ENCODE measurements at places on chromosomes 12 and 14. TPM values are rescaled to one million over a fixed set of nuclear protein-coding genes. Genes with fewer than 3 reads are reported as not detected.

Gene KRT6A
- not detected for total RNA-seq

Gene USP44
- 0.80 TPM for total RNA-seq

Gene ARHGAP9
- total RNA-seq = 5.5 TPM

Gene PZP
- total RNA-seq = not detected

Gene RBM25
- 57.0 TPM for total RNA-seq

Gene FAM161B
- 3.0 TPM for total RNA-seq

Gene RERGL
- total RNA-seq = 1.1 TPM

GRCh38 chr12:109638735-109639134 lies 65.1 kb downstream of the MVK start:
- no peak for DNase-seq

DNA sequence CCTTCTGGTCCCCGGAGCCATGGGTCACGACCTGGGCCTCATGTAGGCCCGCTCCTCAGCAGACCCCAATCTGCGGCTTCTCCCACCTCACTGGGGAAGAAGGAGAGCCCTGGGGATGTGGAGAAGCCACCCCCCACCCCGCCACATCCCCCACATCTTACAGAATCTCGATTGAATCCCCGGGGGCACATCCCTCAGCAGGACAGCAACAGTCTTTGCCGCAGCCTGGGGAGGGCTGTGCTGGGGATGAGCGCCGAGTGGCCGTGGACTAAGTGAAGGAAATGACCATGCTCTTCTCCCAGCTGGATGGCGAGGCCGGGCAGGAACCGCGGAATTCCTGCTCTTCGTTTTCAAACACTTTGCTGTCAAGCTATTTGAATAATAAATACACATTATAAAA lies 169.0 kb upstream of the RTL1 start:
- DNase-seq = peak; percentile 13

DNA sequence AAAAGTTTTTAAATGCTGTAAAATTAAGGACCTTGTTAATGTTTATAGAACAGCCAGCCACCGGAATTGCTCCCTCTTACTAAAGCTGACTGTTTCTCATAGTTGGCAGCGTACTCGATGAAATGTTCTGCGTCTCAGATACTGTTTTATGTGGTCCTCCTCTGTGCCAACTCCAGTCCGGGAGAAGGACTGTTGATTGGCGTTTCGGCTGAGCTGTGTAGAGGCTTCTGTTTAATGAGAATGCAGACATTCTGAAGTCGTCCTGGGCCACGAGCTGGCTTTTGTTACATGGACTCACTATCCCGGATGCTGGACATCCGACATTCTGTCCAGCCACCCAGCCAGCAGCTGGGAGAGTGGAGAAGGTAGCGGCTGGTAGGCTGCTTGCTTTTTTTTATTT lies 75.4 kb downstream of the WDR20 start:
- no peak for DNase-seq

GRCh38 chr12:111359231-111359913 lies 9.5 kb downstream of the PHETA1 start:
- DNase-seq = no peak

- no peak for DNase-seq
These were observed 12.9 kb downstream of the RIOX1 start for GRCh38 chr14:73503648-73504047.

DNA sequence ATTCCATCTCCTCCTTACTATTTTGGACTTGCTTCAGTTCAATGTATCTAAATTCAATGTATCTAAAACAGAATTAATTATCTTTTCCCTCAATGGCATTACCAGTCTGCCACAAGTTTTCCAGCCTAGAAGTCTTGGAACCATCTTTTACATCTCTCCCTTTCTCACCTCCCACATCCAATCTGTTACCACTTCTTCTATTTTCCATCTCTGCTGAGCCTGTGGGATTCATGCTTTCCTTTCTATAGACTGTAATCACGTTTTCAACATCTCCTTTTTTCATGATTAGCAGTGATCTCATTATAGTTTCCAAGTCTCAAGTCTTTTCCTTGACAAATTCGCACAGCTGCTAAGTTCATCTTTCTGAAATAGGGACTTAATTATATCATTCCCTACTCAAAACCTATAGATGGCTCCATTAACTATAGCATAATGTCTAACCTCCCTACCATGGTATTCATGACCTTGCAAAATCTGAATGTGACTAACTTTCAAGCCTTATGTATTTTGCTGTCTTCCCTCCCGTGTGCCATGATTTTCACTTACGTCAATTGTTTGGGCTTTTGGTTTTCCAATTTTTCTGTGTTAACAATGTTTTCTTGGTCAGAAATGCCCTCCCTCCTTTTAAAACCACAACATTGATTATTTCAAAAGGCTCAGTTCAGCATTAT lies 20.5 kb upstream of the PTPRB start:
- DNase-seq = no peak

GRCh38 chr14:63501429-63501828 lies 41.7 kb downstream of the PPP2R5E start:
- no peak for DNase-seq

DNA sequence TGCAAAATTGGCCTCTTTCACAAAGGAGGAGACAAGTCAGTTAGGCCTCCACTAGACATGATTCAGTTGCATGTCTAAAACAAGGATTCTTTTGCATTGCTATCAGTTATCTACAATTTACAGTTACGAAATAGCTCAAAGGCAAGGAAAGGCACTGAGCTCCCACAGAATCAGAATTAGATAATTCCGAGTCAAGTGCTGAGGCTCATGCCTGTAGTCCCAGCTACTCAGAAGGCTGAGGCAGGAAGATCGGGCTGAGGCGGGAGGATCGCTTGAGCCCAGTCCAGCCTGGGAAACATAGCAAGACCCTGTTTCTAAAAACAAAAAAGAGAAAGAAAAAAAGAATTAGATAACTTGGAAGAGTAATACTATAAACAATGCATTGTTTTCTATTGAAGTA lies 12.3 kb upstream of the RTRAF start:
- no peak for DNase-seq

- DNase-seq = no peak
These were observed 17.5 kb downstream of the RASSF3 start for GRCh38 chr12:64627771-64628170.

Measured in colonic mucosa (tissue), 4 donors.